ENCODE measurements at places on chromosomes 12 and 14.

DNA sequence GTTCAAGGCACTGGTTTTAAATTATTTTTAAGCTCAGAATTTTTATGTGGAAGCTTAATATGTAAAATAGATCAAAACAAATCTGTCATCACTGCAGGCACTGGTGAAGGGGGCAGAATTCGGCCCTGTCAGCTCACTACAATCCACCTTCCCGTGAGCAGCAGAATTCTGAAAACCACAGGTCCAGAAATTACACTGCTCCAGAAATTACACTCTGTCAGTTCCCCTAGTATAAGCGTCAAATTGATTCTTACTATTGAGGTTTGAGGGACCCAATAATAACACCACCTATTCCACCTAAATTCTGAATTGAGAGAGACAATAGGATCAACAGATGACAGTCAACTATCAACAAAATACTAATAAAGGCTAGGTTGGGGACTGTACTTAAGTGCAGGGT is 245.5 kb downstream of the PHLDA1 start:
- no peak for DNase-seq

DNA sequence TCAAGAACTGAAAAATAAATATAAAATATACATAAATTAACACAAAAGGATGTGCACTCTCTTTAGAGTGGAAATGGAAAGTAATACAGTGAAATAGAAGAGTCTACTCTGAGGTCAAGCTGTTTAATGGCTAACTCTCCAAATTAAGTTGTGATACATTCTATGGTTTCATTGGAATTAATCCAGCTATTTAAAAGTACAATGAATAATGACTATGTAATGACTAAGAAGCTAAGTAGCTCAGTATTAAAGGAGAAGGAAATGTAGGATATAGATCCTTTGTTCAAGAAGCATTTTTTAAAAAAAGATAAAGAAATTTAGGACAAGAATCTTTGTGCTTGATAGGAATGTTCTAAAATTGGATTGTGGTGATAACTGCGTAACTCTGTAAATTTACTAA is 85.3 kb downstream of the LRP6 start:
- no peak for DNase-seq

DNA sequence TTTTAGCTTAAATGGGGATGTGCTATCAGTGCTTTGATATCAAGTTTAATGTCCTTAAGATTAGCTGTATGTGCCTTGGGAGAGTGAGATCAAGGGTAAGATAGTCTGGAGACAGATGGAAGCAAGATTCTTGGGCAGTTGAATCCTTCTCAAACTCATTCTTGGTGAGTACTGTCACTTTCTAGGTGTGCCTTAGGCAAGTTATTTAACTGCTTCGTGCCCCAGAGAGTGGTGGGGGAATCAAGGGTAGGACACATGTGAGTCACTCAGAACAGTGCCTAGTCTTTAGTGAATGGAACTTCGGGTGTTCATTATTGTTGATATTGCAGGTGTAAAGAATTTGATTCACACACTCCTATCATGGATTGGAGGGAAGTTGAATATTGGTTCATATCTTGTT is 803.7 kb downstream of the DIO2 start:
- DNase-seq: no peak

DNA sequence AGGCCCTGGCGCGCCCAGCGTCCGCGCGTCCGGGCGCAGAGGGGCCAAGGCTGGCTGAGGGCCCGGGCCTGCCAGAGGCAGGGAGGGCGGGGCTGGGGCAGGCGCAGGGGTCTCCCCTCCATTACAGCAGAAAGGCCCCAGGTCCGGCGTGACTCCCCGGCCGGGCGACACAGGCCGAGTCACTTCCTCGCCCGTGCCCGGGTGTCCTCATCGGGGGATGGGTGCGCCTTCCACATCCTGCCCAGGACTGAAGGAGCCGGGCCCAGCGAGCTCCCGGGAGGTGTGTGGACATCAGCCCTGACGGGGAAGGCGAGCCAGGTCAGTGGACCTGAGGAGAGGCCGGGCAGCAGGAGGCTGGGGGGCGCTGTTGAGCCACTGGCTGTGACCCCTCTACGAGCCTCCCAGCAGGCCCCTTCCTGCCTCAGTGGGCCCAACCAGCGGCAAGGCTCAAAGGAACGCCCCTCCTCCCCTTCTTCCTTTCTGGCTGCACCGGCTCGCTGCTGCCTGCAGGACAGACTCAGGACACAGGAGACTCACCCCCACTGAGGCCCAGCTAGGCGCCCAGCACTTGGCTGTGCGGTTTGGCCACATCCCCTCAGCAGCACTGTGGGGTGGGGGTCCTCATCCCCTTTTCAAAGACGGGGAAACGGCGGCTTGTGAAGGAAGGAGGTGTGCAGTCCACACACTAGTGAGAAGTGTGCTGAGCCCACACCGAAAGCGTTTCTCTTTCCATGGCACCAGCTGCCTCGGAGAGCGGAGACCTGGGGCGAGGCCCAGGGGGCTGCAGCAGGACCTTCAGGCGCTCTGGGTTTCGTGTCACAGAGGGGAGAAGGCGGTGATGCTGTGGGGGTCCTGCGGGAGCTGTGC is 606 bp downstream of the TNFAIP2 start:
- no peak for DNase-seq

- no peak for DNase-seq
Measured at GRCh38 chr12:13144266-13144828, 40.9 kb upstream of the GSG1 start.

- DNase-seq: no peak
Measured at GRCh38 chr12:122282061-122282460, 15.8 kb upstream of the VPS33A start.

GRCh38 chr12:66379616-66380015 is 77.3 kb downstream of the HELB start:
- no peak for DNase-seq

GRCh38 chr12:27428466-27428865 is 18.1 kb upstream of the SMCO2 start:
- no peak for DNase-seq

DNA sequence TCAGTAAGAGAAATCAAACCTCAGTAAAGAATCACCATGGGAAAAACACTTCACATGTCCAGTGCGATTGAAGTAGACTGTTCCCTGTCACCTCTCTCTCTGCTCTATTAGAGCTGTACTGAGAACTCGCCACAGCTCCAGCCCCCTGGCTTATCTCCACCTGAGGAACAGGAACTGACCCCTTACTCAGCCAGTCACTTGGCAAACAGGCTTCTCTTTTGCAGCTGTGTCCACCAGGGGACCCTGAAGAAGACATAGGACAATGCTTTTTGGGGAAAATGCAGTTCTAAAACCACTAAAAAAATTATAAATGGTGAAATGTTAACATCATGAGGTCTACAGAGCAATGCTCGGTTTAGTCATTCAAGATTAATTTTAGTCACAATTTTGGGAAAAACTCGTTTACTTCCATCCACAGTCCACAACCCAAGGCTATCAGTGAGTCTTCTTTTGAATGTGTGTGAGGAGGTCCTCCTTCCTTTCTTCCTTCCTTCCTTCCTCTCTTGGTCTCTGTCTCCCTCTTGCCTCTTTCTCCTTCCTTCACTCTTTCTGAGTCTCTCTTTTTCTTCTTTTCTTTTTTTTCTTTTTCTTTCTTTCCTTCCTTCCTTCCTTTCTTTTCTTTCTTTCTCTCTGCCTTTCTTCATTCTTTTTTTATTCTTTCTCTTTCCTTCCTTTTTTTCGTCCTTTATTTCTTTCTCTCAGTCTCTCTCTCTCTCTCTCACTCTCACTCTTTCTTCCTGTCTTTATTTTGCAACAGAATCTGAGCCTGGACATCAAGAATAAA is 1189.5 kb upstream of the TMEM132C start:
- no peak for DNase-seq

DNA sequence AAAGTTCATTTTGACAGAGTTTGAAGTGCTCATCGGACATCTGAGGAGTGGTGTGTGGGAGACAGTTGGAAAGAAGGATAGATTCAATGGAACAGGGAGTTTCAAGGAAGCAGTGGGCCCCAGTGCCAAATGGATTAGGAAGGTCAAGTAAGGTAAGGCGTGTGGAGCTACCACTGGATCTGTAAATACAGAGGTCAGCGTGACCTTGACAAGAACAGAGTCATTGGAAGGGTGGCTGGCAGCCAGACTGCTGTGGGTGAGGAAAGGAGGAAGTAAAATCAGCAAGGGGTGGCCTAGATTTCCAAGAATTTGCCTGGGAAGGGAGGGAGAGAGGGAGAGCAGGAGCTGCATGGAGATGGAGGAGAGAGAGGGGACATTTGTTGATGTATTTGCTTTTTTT is 68.2 kb upstream of the IGF1 start:
- DNase-seq: no peak

DNA sequence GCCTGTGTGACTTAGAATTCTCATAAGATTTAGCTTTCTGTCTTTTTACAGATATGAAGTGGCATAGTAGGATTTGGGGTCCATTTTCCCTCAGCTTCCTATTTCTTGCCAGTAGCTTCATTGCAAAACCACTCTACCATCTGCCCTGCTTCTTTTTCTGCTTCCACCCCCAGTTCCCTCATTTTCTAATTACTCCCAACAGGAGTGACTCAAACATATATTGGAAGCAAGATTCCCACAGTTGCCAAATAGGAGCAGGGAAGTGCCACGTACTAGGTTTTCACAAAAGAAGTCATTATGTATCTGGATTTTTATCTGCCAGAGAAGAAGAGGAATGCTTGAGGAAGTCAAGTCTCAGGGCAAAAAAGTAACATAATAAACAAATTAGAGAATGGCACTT is 64.1 kb downstream of the ANO4 start:
- no peak for DNase-seq

- no peak for DNase-seq
Measured at GRCh38 chr14:54762296-54762695, 140.3 kb downstream of the GCH1 start.

- DNase-seq: no peak
Measured at GRCh38 chr12:12477532-12477890, 85.2 kb downstream of the DUSP16 start.

DNA sequence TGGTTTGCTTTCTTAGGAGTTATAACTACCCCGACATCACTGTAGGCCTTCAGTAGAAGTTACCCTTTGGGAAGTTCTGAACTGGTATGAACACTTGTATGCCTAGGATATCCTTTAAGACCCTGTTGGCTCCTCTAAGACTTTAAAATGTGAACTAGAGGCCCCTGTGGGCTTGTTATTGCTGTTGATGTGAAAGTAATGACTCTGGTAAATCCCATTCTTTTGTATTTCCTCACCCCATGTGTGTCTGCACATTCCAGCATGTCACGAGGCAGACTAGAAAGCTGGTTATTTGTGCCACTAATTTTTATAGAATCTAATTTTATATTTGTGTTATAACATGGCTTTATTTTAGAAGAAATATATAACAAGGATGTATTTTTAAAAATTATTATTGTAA is 48.9 kb downstream of the SERPINA10 start:
- no peak for DNase-seq

GRCh38 chr14:61602733-61603077 is 92.6 kb upstream of the HIF1A start:
- DNase-seq: no peak

All from CD4-positive, alpha-beta T cell treated with Interleukin-21 for 1 hour (primary cell).